SIG-M5 (cell line): ENCODE measurements at places on chromosomes 5 and 9.

DNA sequence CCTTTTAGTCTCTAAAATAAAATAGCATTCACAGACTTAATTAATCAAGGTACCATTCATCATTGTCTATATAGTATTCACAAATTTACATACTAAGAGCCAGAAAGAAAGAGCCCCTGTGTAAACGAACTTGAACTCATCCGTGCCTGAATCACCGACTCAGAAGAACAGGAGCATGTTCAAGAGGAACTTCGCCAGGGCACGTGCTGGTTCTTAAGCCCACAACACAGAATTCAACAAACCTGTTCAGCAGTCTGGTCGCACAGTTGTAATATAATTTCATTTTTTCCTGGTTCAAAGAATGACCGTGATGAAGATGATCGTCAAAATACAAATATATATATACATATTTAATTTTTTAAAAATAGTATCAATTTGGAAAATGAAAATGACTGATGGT, 141.9 kb downstream of the CETN3 start:
- no peak for DNase-seq

- no peak for DNase-seq
Observed at GRCh38 chr5:153784277-153784676, 254.4 kb downstream of the FAM114A2 start.

DNA sequence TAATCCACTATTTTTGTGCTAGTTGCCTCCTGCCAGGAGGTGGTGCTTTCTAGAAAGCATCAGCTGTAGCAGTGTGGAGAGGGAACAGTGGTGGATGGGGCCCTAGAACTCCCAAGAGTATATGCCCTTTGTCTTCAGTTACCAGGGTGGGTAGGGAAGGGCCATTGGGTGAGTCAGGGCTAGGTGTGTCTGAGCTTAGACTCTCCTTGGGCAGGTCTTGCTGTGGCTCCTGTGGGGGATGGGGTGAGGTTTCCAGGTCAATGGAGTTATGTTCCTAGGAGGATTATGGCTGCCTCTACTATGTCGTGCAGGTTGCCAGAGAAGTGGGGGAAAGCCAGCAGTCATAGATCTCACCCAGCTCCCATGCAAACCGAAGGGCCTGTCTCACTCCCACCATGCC, 11.3 kb upstream of the ADAMTS12 start:
- DNase-seq, result no peak

DNA sequence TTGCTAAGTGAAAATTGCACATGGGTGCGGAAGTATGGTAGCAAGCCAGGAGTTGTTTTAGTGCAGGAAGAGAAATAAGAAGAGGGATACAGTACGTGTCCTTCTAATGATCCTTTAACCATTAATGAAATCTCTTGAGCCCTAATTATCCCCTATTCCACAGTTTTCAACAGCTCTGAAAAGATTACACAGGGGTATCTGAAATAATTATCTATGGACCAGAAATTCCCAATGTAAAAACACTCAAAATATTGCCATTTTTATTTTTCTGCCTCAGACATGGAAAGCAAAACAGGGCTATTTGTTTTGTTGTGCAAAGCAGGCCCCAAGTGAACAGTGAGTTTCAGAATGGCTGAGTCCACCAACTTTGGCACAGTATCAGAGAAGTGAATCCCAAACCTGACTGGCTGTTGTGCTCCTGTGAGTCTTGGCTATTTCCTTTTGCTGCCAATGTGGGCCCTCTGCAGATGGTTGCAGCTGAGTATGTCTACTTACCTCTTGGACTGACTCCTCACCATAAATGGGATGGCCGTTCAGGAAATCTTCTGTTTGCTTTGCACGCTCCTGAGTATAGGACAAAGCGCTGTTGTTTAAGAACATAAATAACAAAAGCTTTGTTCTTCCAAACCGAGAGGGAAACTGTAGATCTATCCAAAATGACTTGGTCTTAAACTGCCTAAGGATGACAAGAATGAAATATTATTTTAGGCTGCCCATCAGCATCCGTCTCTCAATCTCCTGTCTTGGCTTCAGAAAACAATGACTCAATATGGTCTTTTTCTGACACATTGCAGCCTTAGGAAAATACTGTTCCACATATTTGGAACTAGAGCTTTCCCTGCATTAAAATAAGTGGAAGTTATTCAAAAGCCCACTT, 204.1 kb downstream of the DEPDC1B start:
- no peak for DNase-seq

- no peak for DNase-seq
Observed at GRCh38 chr5:109252731-109253130, 157.0 kb downstream of the PJA2 start.

- DNase-seq, result no peak
Observed at GRCh38 chr9:134651226-134651905, 9.8 kb downstream of the COL5A1 start.

DNA sequence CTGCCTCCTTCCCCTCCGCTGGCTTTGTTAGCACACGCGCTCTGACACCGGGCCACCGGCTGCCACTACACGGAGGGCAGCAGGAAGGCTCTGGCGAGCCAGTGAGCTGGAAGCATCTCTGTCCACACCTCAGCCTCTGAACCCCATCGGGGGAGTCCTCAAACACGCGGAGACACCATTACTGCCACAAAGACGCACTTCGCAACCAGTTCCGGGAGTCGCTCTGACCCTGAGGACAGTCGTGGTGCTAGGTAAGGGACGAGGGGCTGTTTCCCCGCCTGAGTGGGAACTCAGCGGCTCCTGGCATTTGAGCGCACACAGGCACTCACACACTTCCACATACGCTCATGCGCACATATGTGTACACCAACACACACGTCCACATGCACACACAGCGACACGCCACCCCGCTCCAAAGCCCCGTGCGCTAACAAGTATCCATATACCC, 160.0 kb downstream of the C9orf152 start:
- DNase-seq, result no peak

- no peak for DNase-seq
Observed at GRCh38 chr9:116099821-116100220, 53.8 kb upstream of the PAPPA start.

DNA sequence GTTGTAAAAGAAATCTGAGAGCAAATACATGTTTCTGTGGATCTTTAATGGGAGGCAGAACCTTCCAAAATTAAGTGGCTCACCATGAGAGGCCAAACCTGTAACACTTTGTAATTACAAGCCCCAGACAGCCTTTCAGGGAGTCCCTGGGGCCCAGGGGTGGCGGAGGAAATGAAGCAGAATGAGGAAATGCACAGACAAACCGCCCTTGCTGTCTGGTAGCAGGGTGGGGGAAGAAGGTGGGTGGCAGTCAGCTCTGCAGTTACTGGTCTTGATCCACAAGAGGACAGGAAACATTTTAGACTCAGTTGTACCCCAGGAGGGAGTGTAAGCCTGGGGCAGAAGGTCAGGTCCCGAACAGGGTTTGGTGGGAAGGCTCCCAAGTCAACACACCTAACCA, 6.5 kb downstream of the ARL14EPL start:
- no peak for DNase-seq
